NCI-H774 (cell line): ENCODE measurements at places on chromosomes 5 and 9.

DNA sequence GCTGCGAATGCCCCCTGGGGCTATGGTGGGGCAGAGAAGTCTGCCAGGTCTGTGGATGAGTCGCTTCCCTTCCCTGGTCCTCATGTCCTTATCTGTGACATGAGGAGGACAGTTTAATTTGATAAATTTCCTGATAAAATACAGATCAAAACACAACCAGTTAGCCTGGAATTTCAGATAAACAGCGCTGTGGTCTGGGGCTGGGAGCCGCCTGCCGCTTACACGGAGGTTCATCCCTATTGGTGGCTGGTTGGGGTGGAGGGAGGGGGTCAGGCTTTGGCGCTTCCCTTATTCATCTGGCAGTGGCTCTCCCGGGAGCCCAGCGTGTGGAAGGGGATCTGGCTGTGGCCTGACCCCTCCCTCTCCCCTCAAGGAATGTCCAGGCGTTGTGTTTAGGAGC lies 17.9 kb downstream of the CRB2 start:
- DNase-seq = no peak

DNA sequence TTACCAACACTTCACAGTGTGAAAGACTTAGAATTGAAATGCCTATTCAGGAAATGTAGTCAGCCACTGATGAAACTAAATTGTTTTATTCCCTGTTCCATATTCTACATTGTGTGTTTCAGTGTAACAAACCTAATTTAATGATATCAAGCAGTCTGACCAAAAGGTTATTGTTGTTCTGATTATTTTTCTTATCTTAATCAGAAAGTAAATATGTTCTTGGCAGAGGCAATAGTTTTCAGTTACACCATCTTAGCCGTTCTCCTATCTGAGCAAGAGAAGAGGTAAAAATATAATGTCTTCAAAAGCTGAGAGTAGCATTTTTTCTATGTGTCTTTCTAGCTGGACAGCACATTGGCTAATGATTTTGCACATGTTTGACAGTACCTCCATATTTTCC lies 17.1 kb downstream of the CDC26 start:
- no peak for DNase-seq

DNA sequence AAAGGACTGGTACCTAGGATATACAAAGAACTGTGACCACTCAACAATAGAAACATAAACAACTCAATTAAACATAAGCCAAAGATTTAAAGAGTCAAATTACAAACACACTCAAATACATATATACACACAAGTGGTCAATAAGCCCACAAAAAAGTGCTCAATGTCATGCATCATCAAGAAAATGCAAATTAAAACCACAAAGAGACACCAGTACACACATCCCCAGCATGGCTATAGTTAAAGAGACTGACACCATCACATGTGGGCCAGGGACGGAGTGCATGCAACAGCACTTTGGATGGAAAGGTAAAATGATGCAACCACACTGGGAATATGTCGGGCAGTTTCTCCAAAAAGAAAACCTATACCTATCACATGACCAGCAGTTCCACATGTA lies 89.7 kb downstream of the CAAP1 start:
- no peak for DNase-seq

GRCh38 chr5:94702729-94703128 lies 84.3 kb downstream of the SLF1 start:
- DNase-seq = no peak

- no peak for DNase-seq
These were observed 106.7 kb downstream of the INSYN2B start for GRCh38 chr5:169873642-169874041.

DNA sequence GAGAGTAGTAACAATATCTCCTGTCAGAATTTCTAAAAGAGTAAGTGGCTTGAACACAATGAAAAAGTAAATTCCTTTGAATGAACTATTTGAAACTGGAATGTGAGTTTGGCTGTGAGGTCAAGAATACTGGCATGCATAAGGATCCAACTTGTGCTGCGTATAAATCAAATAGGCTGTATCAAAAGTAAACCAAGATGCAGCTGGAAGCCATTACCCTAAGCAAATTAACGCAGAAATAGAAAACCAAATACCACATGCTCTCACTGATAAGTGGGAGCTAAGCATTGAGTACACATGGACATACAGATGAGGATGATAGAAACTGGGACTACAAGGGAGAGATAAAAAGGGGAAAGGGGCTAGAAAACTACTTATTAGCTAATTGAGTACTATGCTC lies 24.0 kb upstream of the SRFBP1 start:
- peak; percentile 26 for DNase-seq

DNA sequence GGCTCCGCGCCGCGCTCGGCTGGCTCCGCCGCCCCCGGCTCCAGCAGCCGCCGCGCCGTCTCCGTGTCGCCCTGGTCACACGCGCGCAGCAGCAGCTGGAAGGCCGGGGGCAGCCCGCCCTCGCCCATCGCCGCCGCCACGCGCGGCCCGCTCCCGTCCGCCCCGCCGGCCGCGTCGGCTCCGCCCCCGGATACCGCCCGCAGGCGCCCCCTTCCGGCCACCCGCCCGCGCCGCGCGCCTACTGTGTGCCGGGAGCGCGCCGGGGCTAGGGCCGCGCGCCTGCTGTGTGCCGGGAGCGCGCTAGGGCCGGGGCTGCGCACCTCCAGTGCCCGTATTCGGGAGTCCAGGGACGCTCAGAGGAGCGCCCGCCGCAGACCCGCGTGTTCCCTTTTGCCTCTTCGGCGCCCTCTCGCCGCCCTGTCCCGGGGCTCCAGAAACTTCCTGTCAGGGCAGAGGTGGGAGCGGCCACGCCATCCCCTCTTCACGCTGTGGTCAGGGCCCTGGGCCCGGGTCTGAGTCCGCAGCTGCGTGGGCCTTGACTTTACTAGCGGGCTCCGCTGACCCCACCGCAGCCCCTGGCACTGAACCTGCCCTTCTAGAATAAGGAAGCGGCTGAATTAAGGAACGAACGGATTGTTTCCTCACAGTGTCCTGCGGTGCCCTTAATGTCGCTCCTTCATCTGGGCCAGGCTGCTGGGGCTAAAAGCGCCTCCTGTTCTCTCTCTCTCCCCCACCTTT lies at the start of gene ANKS6:
Gene ANKS6 (minus strand): TSS at position 192 of the 738 bp plus-strand sequence. CDS start 64 bp downstream, at position 128.
- peak; percentile 78 for DNase-seq

DNA sequence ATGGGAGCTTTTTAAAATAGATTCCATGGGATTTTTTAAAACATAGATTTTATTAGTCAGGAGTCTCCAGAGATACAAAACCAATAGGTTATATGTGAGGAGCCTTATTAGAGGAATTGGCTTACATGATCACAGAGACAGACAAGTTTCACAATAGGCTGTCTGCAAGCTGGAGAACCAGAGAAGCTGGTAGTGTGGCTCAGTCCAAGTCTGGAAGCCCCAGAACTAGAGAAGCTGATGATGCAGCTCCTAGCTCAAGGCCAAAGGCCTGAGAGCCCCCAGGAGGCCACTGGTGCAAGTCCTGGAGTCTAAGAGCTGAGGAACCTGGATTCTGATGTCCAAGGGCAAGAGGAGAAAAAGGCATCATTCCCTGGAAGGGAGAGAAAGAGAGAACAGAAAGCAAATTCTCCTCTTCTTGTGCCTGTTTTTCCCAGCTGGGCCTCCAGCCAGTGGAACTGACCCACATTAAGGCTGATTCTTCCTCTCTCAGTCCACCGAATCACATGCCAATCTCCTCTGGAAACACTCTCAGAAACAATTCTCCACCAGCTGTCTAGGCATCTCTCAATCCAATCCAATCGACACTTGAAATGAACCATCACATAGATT lies 59.3 kb downstream of the AHRR start:
- DNase-seq = no peak

DNA sequence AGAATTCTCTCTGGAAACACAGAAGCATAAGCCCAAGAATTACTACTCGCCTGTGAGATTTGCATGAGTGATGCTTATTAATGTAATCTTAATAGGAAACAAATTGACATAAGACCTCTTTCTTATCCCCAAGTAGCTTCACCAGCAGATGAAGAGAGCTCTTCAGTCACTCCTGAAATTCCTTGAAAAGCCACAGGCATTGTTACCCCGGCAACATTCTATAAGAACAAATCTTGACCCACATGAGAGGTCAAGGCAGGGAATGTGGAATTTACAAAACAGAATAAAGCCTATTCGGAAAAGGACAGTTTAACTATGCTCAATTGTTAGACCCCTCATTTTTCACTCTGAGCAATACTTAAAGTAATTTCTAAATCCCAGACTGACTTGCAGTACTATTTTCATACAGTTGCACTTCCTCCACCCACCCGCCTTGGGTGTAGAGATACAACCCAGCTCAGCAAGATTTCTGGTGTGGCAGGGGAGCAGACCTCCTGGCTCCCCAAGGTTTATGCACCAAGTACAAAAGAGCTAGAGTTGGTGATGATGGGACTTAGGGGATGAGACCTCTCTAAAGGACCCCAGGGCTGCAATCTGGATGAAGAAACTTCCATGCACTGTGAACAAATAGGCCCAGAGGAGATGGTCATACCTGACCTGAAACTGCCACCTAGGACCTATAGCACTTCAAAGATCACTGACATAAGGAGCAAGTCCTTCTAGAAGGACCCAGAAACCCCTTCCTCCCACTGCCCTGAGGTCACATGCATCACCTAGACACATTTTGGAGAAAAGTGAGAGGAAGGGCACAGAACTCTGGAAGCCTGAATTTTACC lies 242.1 kb downstream of the ZNF608 start:
- no peak for DNase-seq

DNA sequence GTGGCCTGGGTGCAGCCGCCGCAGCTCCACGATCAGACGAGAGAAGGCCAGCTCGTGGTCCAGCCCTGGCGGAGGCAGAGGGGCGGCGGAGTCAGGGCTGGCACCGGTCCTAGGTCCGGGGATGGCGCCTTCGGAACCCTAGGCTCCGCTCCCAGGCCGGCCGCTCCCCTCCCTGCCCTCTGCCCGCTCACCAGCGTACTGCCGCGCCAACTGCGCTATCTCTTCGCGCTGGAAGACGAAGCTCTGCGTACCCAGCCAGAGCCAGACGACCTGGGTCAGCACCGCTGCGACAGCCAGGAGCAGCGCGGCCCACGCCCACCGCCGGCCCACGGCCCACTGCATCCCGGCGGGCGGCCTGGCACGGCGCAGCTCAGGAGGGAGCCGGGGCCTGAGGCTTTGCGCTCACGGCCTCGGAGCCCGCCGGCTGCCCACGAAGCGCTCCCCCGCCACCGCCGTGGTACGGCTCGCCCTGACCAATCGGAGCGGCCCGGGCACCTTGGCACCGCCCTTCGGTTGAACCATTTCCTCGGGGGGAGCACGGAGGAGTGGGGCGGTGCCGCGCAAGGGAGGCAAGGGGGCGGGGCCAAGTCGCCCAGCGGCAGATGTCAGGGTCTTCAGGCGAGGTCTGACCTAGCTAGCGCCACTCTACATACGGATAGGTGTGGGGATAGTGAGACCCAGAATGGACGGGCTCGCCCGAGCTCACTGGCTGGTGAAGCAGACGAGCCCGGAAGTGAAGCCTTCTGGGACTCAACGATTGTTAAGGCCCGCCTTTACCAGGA lies at the start of gene SIGMAR1:
Gene SIGMAR1 (minus strand): TSS at position 432 of the 782 bp plus-strand sequence. CDS start 90 bp downstream, at position 342.
- DNase-seq = peak; percentile 92

- DNase-seq = no peak
These were observed 41.0 kb upstream of the ANGPTL2 start for GRCh38 chr9:127163409-127163808.

GRCh38 chr5:59187857-59188256 lies 605.0 kb downstream of the RAB3C start:
- DNase-seq = no peak

DNA sequence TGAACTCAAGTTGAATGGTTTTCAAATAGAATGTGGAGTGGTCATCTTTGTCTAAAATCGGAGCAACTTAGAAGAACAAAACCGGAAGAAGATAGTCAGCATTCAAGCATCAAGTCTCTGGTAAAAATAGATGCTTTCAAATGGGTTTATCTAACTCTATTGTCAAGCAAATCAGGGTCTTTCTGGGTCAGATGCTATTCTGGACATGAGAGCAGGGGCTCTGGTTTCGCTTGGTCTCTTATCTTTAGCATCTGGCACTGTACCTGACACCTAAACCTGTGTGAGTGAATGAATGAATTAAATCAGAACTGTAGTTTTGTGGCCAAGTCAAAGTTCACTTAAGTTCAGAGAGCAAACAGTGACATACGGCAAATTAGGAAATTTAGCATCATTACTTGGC lies 173.5 kb downstream of the SLIT3 start:
- DNase-seq = no peak

GRCh38 chr9:91145496-91145895 lies 216.2 kb downstream of the AUH start:
- DNase-seq = no peak

DNA sequence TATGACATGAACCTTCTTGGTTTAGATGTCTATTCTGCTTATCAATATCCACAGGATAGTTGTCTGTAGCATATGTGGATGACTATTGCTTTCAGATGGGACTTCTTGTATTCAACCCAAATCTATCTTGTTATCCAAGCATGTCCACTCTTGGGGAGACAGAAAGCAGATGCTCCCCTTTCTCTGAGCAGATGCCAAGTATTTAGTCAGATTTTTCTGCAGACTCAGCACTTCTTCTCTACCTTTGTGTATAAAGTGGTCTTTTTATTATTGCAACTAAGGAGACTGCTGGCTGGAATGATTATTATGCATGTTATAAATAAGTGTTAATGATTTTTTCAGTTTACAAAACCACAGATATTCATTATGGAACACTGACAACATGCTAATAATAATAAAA lies 45.1 kb upstream of the ASTN2 start:
- no peak for DNase-seq

- no peak for DNase-seq
These were observed 231.9 kb downstream of the MAST4 start for GRCh38 chr5:66828046-66828547.

DNA sequence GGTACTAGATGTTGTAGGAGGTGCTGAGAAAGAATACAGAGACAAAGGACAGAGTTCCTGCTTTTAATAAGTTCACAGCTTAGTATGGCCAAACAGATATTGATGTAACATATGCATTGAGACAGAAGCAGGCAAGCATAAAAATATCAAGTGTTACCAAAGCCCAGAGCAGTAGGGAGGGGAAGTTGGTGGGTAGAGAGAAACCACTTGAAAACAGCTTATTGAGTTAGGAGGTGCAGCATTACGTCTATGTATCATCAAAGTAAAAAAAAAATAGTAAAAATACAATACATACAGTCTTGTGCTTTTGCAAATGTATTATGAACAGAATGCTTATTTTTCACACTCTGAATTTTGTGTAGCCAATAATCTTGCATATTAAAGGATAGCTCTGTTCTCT lies 441.8 kb upstream of the SGCD start:
- no peak for DNase-seq

DNA sequence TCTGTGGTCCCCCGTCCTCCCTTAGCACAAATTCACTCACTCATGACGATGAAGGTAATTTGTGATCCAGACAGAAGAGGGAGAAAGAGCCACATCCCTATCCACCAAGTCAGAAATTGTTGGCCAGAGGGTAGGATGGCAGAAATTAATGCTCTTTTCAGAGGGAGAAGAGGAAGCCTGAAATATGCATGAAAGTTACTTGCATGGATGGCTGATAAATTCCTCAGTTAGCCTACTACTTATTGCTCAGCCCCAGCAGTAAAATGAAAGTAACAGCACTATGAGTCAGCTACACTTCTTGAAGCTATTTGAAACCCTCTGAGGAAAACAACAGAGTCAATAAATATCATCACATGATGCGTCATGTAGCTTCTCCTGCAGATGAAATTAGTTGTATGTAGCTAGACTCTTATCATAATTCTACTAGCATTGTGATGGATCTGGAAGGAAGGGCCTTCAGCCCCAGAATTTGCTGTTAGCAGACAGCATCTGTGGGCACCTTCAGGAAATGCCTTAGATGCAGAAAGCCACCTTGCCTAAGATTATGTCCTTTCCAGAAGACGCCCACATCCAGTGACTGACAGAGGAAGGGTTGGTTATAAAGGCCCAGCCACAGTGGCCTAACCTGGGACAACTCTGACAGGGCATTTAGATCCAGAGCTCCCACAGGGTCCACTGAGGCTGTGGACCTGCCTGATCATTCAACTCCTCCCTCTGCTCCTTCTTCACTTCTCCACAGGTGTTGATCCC lies 81.2 kb upstream of the CCDC112 start:
- DNase-seq = no peak
